ENCODE measurements at places on chromosomes 2 and 18.

DNA sequence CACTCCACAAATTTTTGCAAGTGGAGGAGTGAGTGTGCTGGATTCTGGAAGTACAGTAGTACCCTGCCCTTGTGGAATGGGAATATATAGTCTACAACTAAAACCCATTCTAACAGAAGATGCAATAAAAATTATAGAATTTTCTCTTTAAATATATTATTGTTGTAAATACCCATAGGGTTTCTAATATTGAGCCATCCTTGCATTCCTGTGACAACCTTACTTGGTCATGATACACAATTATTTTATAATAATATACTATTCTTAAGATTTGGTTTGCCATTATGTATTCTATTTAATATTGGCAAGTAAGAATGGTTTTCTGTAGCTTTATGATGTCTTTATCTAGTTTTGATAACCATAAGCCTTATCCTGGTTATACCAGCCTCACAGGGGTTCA, 52.2 kb downstream of the EML6 start:
- DNase-seq, result no peak

DNA sequence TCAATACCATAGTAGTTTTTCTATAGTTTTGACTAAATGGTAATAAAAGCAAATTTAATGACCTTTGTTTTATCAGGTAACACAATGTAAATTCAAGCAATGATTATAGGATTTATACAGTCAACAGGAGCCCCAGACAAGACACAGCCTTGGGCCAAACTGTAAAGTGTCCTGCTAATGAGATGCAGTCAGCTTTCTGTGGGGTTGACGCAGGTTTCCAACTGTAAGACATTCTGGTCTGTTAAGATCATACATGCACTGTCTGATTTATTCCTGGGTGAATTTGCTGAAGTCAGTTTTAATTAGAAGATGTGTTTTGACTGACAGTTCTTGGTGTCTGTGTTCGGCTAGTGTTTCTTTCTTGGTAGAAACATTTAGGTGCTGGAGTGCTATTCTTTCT, 180.3 kb downstream of the SNTG2 start:
- DNase-seq, result no peak

DNA sequence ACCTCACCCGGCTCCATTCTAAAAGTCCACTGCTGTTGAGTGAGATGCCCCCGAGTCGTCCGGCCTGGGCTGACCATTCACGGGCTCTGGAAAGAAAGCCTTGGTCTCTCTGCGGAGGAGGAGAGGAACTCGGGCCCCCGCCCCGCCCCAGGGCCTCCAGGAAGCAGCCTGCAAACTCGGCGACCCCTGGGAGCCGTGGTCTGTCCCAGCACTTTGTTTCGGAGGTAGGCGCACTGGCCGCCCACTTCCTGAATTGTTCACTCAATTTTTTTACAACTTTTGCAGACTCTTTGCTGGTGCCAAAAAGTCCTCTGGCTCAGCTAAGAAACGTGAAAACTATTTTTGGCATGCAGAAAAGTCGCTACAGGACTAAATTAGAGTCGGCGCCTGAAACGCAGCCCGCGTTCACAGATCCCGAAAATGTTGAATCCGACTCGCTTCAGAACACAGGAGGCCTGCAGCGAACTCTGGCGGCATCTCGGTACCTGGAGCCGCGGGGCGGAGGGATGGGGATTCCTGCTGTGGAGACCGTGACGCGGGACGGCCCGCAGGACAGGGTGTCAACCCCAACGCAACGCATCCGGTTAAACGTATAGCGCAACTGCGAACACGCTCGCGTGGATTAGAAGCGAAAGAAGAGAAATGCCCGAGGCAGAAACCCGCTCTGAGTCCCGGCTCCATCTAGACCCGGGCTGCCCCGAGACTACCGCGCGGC, 1.5 kb downstream of the PXDN start:
- no peak for DNase-seq

DNA sequence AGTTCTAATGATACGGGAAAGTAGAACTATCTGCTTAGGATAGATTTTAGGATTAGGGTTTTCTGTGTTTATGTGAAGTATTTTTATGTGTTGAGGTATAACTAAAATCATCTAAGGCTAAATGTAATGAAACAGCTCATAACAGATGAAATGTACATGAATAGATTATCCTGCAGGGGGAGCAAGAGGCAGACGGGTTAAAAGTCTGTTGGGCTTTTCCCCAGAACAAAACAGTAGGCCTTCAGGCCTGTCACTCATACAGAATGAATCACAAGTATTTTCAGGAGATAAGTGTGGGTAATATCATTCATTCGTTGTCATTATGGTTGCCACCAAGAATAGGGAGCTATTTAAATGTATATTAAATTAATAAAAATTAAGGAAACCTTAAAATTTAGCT, 107.9 kb upstream of the IL1R2 start:
- peak; percentile 63 for DNase-seq

DNA sequence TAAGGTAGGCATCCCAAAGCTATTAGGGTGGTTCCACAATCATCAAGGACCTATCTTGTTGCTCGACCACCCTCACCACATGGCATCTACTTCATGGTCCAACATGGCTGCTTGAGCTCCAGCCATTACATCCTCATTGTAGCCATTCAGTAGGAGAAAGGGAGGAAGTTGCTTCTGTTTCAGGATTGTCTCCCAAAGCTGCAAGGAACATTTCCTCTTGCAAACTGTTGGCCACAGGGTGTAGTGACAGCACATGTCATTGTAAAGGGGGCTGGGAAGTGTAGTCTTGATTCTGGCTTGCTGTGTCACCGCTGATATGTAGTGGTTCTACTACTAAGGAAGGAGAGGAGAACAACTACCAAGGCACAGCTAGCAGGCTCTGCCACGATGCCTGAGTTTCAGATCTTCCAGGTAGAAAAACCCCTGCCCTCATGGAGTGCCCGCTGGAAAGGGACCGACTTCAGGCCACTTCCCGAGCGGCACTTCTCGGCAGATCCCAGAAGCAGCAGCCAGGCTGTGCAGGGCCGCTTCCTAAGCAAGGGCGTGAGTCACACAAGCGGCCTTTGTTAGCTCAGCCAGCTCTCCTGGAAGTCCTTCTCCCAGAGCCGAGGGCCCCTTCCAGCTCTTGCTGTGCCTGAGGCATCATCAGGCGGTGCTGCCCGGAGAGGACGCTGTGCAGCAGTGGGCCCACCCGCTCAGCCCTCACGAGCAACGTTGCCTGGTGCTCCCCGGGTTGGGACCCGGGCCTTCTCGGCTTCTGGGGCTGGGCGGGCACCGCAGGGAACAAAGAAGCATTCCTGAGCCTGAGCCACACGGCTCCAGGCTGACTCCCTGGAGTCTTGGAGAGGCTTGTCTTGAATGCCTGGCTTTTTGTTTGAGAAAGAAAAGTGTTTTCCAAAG, 58.2 kb downstream of the HS6ST1 start:
- peak; percentile 85 for DNase-seq

DNA sequence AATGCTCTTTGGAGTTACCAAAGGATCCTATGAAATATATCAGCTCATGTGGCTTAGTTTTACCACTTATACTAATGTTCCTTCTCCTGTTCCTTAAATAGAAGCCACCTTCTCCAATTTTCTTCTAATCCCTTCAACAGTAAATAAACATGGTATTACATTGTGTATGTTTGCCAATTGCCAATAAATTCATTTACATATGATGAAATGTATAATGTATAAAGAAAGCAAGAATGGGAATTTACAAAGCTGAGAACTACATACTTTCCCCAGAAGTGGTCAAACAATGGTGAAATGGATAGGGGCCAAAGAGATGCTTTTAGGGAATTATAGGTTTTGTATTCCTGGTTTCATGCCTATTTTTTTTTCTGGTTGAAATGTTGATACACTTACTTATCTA, 894.2 kb upstream of the CRIM1 start:
- no peak for DNase-seq

DNA sequence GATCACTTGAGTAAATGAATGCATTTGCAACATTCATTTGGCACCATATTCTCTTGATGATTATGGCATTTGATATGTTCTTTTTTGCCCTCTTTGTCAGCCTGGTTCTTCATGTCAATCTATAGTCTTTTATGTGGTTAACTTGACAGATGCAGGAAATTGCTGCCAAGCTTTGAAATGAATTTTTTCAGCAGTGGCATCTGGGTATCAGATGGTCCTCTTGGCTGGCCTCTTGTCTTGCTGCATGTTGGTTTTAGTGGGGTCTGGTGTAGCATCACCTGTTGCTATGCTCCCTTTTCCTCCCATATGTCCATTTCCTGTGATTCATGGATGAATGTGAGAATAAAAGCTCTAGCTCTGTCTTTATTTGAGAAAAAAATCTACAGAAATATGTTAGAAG, 119.9 kb downstream of the DPP4 start:
- no peak for DNase-seq

DNA sequence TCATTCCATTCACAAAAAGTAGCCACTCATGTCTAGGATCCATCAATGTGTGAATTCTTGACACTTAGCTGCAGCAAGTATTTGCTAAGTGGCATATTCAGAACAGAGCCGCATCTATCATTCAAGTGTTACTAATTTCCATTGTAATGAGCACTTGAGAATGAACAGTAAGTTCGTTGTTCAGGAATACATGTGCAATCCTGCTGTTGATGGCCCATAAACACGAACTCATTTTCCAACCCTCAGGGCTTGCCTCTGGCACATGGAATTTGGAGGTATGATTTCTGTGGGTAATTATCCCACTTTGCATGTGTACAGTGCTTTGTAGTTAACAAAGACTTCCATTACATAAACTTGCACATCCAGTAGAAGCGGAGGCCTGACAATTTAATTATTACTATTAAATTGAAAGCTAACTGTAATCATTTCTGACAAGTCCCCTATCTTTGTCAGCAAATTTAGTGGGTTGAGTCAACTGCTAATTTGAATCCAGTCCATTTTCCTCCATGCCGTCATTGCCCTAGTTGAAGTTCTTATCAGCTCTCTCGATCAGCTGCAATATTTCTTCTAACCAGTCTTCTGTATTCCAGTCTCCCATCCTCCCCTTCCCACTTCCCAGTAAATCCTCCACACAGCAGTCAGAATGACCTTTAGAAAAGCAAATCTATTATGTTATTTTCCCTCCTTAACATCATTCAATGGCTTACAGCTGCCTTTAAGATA, 116.0 kb upstream of the AQP4 start:
- peak; percentile 40 for DNase-seq

DNA sequence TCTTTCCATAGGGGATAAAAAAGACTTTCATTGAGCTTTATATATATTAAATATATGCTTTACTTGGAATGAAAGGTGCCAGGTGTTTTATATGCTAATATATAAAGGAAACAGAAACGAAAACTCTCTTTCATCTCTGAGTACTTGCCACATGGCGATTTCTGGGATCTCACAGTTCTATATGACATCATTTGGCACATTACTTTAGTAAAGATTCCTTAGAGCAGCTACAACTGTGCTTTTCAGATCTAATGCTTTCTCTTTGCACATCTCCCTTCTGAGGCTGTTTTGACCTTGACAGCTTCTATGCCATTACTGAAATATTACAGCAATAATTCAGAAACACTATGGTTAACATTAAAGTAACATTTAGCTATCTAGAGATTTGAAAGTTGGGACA, 1082.9 kb upstream of the CDH2 start:
- no peak for DNase-seq

DNA sequence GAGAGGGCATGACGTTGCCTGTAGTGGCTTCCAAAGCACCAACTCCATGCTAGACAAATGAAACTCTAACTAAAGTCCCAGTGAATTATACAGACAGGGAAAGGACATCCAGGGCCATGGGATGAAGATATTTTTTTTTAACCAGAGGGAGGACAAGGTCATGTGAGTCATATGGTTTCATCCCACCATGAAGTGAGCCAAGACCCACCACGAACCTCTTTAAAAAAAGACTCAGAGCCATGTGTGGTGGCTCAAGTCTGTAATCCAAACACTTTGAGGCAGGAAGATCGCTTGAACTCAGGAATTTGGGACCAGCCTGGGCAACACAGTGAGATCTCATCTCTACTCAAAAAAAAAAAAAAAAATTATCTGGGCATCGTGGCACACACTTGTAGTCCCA, 115.2 kb downstream of the LIPG start:
- DNase-seq, result no peak

DNA sequence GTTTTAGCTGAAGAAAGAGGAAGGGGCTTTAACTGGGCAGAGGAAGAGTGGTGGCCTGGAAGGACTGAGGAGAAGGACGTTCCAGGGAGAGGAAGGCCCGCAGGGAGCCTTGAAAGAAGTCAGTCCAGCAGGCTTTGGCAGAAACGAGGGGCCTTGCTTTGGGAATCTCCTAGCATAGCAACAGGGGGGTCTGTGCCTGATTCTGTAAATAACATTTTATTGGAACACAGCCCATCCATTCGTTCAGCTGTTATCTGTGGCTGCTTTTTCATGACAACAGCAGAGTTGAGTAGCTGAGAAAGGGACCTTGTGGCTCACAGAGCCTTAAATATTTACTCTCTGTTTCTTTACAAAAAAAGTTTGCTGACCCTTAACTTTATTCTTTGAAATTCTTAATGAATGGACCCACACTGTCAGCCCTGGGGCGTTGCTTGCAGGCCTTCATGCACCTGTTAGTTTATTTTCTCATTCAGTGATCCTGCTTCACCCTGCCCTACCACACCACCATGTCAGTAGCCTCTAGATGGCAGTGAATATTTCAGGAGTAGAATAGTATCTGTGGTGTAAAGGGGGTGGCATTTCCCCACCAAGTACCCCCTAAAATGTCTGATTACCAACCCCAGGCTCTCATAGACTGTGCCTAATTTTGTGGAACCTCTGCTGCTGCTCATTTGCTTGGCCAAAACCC, 61.0 kb downstream of the MGAT5 start:
- DNase-seq, result no peak

DNA sequence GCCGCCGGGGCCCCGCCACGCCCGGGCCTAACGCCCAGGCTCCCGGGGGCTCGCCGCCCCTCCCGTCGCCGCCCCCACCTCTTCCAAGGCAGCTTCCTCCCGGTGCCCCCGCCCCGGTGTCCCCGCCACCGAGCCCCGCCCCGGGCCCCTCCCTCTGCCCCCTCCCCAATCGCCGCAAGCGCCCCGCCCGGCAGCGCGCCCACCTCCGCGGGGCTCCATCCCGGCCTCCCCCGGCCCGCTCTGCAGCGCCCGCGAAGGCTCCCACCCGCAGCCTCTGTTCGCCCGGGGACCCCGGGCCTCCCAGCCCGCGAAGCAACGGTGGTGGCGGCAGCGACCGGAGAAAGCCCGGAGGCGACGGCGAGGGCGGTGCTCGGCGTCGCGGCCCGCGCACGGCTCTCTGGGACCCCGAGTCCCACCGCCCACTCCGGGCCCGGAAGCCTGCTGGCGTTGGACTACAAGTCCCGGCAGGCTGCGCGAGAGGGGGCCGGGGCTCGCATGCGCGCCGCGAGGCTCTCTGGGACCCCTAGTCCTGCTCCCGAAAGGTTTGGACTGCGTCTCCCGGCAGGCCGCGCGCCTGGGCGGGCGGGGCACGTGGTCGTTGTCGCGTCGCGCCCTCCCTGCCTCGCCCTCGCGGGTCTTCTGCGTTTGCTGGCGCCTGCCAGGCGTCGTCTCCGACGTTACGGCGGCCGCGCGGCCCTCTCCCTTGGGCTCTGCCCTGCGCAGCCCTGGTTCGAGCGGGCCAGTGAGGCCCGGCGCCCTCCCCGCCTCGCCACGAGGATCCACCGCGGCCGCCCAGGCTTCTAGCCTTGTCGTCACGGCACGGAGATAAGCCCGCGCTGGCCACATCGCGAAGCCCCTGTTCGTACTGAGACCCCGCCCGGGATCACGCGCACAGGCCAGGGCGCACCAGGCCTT, at the start of gene STK25:
Gene STK25 (minus strand): TSS at position 345 of the 915 bp plus-strand sequence. CDS start 549 bp downstream, outside the sequence.
- DNase-seq, result peak; percentile 99

All from COLO829 (cell line).